ENCODE measurements at places on chromosomes 5 and 9. TPM values are rescaled to one million over a fixed set of nuclear protein-coding genes. Genes with fewer than 3 reads are reported as not detected.

- no peak for DNase-seq
Measured at GRCh38 chr9:96524045-96524444, 74.1 kb downstream of the HABP4 start.

GMCL2 gene
- not detected for total RNA-seq

- no peak for DNase-seq
Measured at GRCh38 chr5:137312011-137312410, 187.1 kb downstream of the SPOCK1 start.

IFNB1 gene
- not detected for total RNA-seq

- DNase-seq: no peak
Measured at GRCh38 chr5:43514025-43514424, 923 bp downstream of the C5orf34 start.

DNA sequence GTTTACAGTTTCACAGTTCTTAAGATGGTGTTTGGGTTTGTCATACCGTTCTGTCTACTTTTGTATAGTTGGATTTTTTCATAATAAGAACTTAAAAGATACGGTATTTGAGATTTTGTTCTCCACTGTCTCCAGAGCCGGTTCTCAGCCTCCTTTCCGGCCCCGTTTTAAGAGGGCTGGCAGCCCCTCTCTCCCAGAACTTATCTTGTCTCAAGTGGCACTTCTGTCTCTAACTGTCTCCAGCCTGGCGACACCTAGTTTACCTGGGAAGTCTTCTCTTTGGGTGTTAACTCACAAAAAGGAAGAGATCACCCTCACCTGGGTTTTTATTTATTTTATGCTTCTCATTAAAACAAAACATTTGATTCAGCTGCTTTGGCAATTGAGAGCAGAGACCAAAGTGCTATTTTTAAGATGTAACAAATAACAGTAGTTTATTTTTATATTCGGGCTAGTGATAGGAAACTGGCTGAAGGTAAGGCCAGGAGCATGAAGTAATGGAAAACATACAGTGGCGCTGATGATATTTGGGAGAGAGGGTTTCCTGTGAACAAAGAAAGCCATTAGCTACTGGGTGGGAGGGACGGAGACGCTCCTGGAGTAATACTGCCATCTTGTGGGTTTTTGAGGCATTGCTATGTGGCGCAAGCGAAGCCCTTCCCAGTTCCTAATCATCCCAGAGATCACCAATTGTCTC, 48.3 kb downstream of the ACER2 start:
- DNase-seq: peak; percentile 87

GPR151 gene
- not detected for total RNA-seq

- no peak for DNase-seq
Measured at GRCh38 chr5:155270725-155271124, 257.2 kb downstream of the KIF4B start.

DNA sequence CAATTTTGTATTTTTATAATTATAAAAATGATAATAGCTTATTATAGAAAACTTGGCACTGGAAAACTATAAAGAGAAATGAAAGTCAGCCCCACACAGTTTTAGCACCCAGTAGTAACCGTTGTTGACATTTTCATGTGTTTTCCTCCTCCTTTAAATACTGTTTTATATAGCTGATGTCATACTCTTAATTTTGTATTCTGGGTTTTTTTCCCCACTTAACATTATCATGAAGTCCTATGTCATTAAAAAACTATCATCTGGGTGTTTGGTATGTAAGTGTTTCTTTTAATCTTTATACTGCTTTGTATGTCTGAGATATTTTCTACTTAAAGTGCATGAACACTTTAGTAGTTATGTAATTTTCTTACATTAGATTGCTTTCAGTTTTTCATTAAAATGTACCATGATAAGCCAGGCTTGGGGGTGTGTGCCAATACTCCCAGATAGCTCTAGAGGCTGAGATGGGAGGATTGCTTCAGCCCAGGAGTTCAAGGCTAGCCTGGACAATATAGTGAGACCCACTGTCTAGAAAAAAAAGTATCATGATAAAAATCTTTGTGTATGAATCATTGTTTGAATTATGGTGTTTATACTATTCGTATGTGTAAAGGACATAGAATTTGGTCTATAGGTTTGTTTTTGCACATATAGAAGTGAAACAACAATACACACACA, 2.7 kb downstream of the RAD50 start:
- no peak for DNase-seq

GCNT4 gene
- total RNA-seq: 63.7 TPM

FBN2 gene
- total RNA-seq: 1.2 TPM

PPP2R2B gene
- 1.2 TPM for total RNA-seq

DNA sequence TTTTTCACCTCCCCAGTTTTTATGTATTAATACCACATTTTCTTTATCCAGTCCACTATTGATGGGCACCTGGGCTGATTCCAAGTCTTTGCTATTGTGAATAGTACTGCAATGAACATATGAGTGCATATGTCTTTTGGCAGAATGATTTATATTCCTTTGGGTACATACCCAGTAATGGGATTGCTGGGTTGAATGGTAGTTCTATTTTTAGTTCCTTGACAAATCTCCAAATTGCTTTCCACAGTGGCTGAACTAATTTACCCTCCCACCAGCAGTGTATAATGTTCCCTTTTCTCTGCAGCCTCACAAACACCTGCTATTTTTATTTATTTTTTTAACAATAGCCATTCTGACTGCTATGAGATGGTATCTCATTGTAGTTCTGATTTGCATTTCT, 340.2 kb downstream of the ADAMTS6 start:
- DNase-seq: no peak

DMRT3 gene
- total RNA-seq: not detected

GRCh38 chr5:7822449-7822848, 28.5 kb downstream of the CFAP90 start:
- no peak for DNase-seq

- no peak for DNase-seq
Measured at GRCh38 chr9:38183994-38184568, 115.1 kb upstream of the SHB start.

GRCh38 chr5:114010362-114010761, 351.5 kb upstream of the KCNN2 start:
- no peak for DNase-seq

DNA sequence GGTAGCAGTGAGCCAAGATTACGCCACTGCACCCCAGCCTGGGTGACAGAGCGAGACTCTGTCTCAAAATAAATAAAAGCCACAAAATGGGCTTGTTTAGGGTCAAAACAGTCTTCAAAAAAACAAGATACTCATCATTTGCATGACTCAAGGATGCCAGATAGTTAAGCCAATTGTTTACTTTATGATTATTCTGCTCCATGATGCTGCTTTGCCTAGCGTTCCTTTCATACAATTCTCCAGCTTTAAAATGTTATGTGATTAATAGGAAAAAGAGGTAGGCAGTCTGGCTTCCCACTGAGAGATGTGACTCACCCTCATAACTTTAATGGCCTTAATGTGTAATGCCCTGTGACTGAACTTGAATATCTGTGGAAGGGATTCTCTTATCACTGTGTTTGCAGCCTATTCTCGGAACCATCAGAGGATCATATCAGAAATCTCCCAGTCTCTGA, 364.6 kb upstream of the TRPC7 start:
- no peak for DNase-seq

TSSK1B gene
- total RNA-seq: not detected

PCDHAC2 gene
- total RNA-seq: 0.18 TPM

GRCh38 chr5:11491404-11492075, 412.7 kb downstream of the CTNND2 start:
- no peak for DNase-seq

ZNF883 gene
- total RNA-seq: 1.1 TPM

DNA sequence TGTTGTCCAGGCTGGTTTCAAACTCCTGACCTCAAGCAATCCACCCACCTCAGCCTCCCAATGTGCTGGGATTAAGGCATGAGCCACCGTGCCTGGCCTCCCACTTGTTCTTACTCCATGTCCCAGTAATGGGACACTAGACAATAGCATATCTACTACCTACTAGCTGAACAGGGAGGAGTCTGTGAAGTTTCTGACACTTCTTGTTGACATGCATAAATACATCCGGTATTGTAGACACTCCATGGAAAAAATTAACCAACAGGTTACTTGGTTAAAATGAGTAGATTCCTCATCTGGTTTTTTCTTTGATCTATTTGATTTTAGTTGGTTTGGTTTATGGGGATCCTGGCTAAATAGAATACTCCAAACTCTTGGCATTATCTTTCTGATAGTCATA, 88.3 kb downstream of the SFXN1 start:
- DNase-seq: no peak

DNA sequence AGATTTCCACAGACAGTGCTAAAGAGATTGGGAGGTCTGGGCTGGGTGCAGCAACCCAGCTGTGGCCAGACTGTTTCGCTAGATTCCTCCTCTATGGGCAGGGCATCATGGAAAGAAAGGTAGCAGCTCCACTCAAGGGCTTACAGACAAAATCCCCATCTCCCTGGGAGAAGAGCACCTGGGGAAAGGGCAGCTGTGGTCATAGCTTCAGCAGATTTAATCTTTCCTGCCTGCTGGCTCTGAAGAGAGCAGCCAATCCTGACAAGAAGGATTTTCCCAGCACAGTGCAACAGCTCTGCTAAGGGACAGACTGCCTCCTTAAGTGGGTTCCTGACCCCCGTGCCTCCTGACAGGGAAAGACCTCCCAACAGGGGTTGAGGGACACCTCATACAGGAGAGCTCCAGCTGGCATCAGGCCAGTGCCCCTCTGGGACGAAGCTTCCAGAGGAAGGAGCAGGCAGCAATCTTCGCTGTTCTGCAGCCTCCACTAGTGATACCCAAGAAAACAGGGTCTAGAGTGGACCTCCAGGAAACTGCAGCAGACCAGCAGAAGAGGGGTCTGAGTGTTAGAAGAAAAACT, 1379.3 kb upstream of the ACO1 start:
- no peak for DNase-seq

GABBR2 gene
- total RNA-seq: not detected

DNA sequence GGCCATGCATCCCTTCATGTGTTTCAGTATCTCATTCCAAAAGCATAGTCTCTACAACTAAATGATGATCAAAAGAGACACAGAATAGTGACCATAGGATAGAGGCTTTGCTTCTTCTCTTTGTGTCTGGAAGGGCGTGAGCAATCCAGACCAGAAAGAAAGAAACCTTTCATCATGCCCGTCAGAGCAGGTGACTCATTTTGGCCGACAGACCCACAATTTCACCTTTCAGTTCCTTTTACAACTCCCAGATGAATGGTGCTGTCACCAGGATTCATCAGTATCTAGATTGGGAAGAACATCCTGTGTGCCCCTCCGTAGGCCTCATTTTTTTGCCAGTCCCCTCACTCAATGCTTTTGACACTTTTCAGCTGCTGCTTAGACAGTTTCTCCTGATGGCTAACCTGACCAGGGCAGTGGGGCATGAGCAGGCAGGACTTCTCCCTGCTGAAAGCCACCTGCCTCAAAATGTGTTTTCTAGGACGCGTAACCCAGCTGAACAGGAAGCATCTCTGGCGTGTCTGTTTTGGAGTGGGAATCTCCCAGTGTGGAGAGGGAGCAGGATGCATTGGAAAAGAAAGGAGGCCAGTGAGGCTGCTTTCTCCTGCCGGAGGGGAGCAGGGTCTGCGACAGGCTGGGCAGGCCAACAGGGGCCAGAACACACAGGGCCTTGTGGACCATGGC, 21.2 kb downstream of the ABLIM3 start:
- DNase-seq: no peak

GRCh38 chr5:24385617-24386016, 259.2 kb downstream of the CDH10 start:
- DNase-seq: no peak

- DNase-seq: no peak
Measured at GRCh38 chr5:74042559-74042958, 416.6 kb downstream of the ARHGEF28 start.
